ENCODE measurements at places on chromosomes 5 and 9.

- H3K4me1 ChIP-seq, result no peaks in the 10 kb centered on the region
- H3K36me3 ChIP-seq, result no peaks in the 10 kb centered on the region
- H3K27me3 ChIP-seq, result no peaks in the 10 kb centered on the region
These were observed 567.9 kb upstream of the DAB2 start for GRCh38 chr5:39992617-39993202.

- no peak overlapping the region for H3K27ac ChIP-seq
- H3K36me3 ChIP-seq, result no peaks in the 10 kb centered on the region
- H3K4me1 ChIP-seq, result no peaks in the 10 kb centered on the region
- H3K27me3 ChIP-seq, result no peaks in the 10 kb centered on the region
- H3K4me3 ChIP-seq, result no peak overlapping the region
- peak; percentile 21 for DNase-seq
These were observed 53.5 kb upstream of the GRIN3A start for GRCh38 chr9:101791938-101792337.

GRCh38 chr5:158623971-158624370 lies 475.7 kb downstream of the EBF1 start:
- H3K36me3 ChIP-seq, result no peaks in the 10 kb centered on the region
- no peak overlapping the region for H3K27ac ChIP-seq
- no peak for DNase-seq
- H3K27me3 ChIP-seq, result no peaks in the 10 kb centered on the region

DNA sequence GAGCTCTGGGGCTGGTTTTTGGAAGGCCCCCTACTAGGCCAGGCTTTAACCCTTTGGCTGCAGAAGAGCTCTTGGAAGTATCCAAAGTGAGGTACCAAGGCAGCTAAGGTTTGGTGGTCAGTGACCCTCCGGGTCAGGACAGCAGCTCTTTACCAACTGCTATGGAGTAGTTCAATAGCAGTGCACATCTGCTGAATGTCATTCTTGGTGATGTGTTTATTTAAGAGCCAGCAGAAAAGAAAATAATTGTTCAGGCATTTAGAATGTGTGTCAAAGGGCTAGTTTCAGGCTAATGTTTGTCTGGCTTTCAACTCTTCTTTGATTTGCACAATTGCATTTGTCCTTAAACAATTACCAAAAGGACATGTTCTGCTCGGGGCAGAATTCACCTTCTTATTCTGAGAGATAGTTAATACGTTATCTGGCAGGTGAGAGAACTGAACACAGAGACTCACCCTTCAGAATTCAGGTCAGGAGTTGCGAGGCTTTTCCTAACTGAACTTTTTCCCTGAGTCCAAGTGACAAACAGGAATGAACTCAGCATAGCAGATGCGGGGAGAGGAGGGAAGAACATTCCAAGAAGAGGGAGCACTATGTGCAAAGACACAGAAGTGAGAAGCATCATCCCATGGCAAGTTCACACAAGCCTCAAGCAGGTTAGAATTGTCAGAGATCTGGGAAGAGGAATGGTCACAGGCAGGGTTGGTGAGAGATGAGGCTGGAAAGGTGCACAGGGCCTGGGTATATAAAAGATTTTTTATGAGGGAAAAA lies 556.7 kb upstream of the TLE4 start:
- H3K27me3 ChIP-seq, result no peaks in the 10 kb centered on the region

- no peaks in the 10 kb centered on the region for H3K4me1 ChIP-seq
- no peak overlapping the region for H3K27ac ChIP-seq
- H3K27me3 ChIP-seq, result no peaks in the 10 kb centered on the region
- peaks cover 8% of the 10 kb centered on the region for H3K36me3 ChIP-seq
- no peak for DNase-seq
These were observed 30.0 kb downstream of the DNAJC21 start for GRCh38 chr5:34959323-34959722.

DNA sequence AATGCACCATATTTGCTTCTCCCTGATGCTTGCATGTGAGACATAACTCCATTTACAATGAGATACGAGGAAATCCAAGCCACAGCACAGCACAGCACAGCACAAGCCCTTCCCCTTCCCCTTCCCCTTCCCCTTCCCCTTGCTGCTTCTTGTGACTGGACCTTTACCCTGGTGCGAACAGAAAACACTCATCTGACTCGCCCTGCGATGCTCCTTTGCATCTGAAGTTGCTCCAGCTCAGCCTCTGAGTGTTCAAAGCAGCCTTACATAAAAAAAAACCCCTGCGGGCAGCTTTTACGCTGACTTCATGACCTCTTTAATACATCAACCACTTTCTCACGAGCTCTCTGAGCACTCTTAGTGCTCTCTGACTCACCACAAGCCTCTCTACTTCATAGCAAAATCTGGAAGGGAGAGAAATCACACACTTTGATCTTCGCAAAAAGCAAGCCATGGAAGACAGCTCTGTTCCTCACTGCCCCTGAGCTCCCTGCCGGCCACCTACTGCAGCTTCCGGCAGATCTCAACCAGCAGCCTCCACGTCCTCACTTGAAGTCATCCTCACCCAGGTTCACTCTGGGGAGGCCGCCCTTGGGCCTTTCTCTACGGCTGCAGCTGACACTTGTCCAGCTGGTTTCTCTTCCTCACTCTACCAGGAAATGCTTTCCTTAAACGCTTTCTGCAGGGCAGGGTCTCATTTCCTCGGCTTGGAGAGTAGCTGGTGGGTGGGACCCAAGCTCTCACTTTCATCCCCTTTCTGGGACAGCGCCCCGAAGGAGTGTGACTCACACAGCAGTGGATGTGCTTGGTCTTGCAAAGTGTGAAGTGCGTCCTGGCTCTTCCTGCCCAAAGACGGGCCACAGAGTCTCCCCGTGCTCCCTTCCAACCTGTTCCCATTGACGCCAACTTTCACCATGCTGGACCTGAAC lies 5.3 kb downstream of the SLC34A1 start:
- no peak overlapping the region for H3K27ac ChIP-seq
- DNase-seq, result no peak
- H3K4me1 ChIP-seq, result peaks cover 3% of the 10 kb centered on the region
- no peaks in the 10 kb centered on the region for H3K36me3 ChIP-seq

Measured in H1 (cell line).